ENCODE measurements at places on chromosomes 4 and X.
A peak's percentile ranks its signal among the peaks of the same experiment; 100 is the strongest.

- no peak for DNase-seq
Measured at GRCh38 chrX:126265116-126265515, 99.0 kb upstream of the DCAF12L2 start.

DNA sequence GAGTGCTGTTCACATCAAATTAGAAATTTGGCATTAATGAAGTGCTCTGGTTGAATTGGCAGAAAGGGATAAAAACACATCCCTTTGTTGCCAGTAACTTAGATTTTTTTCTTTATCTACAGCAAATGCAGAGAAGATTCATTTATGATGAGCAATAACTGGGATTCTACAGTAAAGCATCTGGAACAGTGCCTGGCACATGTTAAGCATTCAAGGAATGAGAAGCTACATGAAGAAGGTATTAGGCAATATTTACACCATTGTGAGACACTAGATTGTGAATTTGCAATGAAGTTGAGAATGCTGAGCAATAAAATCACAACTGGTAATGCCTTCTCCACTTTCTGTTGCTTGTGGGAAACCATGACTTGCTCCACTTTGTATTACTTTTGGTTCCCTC is 33.5 kb downstream of the PCDH19 start:
- DNase-seq, result peak; percentile 25

GRCh38 chr4:24644983-24645764 is 60.8 kb upstream of the DHX15 start:
- DNase-seq, result no peak

DNA sequence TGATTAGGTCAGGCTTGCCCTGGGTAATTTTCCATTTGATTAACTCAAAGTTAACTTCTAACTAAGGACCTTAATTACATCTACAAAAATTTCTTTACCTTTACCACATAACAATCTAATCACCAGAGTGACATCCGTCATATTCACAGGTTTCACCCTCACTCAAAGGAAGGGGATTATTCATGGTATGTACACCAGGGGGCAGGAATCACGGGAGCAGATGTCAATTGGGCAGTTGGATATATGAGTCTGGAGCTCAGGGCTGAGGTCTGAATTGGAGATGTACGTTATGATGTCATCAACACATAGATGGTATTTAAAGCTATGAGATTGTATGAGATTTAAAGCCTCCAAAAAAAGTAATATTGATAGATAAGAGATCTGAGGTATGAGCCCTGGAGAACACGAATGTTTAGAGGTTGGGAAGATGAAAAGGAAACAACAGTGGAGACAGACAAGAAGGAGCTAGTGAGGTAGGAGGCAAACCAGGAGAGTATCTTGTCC is 52.9 kb downstream of the PGRMC1 start:
- no peak for DNase-seq

GRCh38 chrX:46599051-46599560 is 25.5 kb downstream of the CHST7 start:
- peak; percentile 43 for DNase-seq

GRCh38 chr4:41322617-41323016 is 65.9 kb downstream of the UCHL1 start:
- no peak for DNase-seq
